ENCODE measurements at places on chromosomes 12 and 14.

DNA sequence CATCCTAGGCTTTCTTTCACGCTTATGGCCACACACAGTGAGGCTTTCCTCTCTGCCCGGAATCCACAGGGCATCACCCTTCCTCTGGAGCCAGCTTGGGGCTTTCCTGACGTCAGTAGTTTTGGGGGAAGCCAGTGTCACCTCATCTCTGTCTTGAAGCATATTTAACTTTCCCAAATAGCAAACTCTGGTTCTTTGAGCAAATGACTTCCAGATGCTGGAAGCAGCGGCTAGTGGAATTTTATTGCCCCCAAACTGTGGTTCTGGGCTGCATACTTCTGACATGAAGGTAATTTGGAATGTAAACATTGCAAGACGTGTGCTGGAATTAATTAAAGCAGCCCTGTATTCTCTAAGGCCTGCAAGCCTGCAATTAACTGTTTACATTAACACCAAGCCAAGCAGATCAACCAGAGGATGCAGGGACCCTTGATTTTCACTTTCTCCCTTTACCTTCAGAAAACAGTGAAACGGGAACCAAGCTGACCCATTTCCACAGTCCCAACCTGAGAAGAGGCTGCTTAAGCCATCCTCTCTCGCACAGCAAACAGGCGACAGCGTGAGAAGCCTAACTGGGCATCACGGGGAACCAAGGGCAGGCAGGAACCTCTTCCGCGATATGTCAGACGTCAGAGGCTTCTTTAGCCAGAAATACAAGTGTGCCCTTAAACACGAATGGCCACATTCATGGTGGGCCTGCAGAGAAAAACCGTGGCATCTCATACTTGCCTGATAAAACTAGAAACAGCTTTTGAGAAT, 258.4 kb downstream of the CACNA1C start:
- DNase-seq = peak; percentile 93

- DNase-seq = peak; percentile 85
Observed at GRCh38 chr12:51592034-51592705, 1.1 kb downstream of the SCN8A start.

DNA sequence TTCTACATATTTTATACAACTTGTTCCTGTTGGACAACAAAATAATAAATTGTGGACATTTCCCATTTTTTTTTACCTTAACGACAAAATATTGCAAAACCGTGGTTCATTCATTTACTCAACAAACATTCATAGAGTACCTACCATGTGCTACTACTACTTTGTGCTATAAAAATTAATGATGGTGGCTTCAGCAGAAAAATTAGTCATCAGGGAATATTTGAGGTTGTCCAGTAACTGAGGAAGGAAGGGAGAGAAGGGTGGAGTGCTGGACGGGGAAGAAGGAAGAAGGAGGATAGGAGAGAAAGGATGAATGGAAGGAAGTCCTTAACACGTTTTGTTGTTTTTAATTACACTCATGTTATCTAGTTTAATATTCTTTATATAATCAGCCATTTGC, 53.7 kb downstream of the PPFIBP1 start:
- no peak for DNase-seq

- DNase-seq = no peak
Observed at GRCh38 chr12:92132288-92132687, 13.4 kb downstream of the BTG1 start.

GRCh38 chr12:49956663-49957569, 4.8 kb upstream of the AQP5 start:
- DNase-seq = no peak

GRCh38 chr12:121903202-121903601, 14.6 kb downstream of the PSMD9 start:
- DNase-seq = no peak

- no peak for DNase-seq
Observed at GRCh38 chr12:6888360-6888759, 15.3 kb upstream of the SPSB2 start.

GRCh38 chr12:85280165-85280983, at the start of gene ALX1:
Gene ALX1 (plus strand): TSS chr12:85280220. CDS start chr12:85280262, 42 bp downstream.
- no peak for DNase-seq

GRCh38 chr12:80777587-80777986, 60.9 kb downstream of the MYF5 start:
- DNase-seq = no peak

GRCh38 chr14:22073801-22074200, 400.2 kb upstream of the OR4E1 start:
- no peak for DNase-seq

DNA sequence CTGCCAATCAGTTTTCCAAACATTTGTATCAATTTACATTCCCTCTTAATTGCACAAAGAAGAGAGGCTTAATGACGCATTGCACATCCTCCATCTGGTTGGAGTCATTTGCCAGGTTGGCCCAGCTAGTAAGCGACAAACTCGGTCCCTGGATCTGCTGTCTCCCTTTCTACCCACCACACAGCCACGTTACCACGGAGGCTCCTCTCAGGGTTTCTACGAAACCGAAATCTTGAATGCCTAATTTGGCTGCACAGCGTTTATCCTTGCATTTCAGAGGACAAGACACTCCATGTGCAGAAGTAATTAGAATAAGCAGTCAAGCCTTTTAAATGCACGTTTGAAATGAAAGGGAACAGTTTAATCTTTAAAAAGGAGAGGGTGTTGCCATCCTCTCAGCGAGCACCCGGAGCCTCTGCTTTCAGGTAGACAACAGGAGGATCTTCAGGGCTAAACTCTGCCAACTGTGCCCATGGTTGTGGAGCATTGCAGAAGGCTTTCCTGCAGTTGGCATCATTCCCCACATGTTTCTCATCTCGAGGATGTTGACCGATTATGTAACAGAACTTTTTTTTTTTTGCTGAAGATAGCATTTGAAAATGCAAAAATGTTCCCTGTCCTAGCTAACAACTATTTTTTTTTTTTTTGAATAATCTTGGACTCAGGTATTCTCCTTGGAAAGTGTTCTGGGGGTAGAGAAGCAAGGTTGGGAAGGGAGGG, 37.8 kb downstream of the SLC24A4 start:
- no peak for DNase-seq

DNA sequence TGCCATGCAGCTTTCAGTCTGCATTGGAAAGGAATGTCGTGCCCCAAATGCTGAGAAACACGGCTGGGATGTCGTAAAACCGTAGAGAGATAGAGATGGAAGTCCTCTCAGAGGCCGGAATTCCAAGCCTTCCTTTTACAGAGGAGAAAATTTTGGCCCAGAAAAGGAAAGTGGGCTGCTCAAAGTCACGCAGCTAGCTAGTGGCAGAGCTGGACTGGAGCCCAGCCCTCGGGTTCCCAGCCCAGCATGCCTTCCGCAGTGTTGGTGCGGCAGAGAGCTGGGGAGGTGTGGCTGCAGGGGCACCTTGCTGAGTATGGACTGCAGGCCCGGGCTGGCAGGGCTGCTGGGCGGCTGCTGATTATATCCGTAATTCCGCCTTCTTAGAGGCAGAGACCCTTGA, 50.3 kb downstream of the KCNA1 start:
- DNase-seq = no peak

DNA sequence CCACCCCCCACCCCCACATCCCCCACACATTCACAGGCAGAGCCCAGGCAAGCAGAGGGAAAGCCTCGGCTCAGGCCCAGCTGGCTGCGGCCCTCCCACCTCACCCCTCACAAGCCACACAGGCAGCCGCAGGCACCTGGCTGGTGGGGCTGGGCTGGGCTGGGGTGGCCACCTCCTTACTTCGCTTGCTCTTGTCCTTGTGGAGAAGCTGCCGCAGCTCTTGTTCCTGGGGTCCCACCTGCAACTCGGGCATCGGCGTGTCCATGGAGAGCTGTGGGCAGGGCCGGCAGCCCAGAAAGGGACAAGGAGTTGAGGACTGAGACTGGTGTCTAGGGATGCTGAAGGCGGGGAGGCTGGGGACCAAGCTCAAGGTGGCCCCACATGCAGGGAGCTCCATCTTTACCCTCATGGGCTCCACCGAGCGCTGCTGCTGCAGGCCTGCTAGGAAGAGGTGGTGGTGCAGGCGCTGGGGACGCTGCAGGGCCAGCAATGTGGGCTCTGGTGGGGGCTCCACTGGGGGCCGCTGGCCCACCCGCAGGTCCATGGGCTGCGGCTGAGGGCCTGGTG, 21.2 kb downstream of the HDAC7 start:
- no peak for DNase-seq

- DNase-seq = no peak
Observed at GRCh38 chr12:31600252-31600651, 9.3 kb upstream of the DENND5B start.

- DNase-seq = no peak
Observed at GRCh38 chr12:22733756-22734155, 108.8 kb downstream of the ETNK1 start.

- DNase-seq = no peak
Observed at GRCh38 chr12:122835750-122836026, 431 bp downstream of the HIP1R start.

- DNase-seq = no peak
Observed at GRCh38 chr12:28320353-28320752, 130.1 kb downstream of the CCDC91 start.

GRCh38 chr12:24562771-24563431, 386.0 kb downstream of the BCAT1 start:
- DNase-seq = no peak

- no peak for DNase-seq
Observed at GRCh38 chr12:74482115-74482514, 55.5 kb upstream of the ATXN7L3B start.

DNA sequence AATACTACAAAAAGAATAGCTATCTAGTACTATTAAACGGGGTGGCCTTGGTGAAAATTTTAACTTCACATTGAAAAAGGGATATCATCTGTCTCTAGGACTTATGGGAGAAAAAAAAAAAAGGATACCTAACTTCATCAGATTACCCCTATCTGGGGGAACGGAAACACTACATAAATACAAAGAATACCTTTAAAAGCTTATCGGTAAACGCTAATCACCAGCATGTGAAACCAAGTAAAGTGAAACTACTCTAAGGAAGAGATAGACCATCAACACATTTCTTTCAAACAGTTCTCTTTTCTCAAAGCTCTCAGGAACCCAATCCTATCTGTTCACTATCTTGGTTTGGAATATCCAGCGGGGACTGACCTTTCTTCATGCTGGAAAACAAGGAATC, 3.5 kb downstream of the KICS2 start:
- no peak for DNase-seq

- DNase-seq = no peak
Observed at GRCh38 chr14:69712599-69713088, 54.3 kb upstream of the SRSF5 start.

DNA sequence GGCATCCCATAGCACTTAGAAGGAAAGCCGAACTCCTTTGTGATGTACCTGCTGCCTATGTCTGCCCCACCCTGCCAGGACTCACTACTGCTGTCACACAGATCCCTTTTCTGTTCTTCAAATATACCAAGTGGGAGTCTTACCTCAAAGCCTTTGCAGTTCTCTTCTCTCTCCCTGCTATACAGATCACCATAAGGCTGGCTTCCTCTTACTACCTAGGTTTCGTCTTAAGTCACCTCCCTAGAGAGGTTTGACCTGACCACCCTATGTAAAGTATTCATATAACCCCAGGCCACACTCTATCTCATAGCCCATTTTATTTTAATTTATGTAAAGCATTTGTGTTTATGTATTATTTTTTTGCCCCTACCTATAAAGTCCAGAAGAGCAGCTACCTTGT, 117.6 kb downstream of the CRADD start:
- DNase-seq = no peak

GRCh38 chr14:96497087-96497486, 5.1 kb upstream of the PAPOLA start:
- no peak for DNase-seq

DNA sequence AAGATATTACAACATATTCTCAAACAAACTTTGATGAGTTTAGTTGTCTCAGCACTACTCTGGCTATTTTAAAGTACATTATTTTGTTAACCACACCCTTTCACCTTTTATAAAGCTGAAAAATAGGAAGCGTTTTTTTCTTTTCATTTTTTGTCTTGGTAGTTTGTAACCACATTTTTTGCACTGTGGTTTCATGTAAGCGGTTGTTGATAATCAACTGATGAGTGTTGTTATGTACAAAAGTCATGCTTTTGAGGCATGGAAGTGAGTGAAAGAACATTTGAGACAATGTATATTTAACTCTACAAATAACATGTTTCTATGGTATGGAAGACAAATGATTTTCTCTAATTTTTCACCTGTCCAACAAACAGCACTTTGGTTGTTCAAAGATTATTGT, 52.1 kb upstream of the ATP2B1 start:
- DNase-seq = no peak

DNA sequence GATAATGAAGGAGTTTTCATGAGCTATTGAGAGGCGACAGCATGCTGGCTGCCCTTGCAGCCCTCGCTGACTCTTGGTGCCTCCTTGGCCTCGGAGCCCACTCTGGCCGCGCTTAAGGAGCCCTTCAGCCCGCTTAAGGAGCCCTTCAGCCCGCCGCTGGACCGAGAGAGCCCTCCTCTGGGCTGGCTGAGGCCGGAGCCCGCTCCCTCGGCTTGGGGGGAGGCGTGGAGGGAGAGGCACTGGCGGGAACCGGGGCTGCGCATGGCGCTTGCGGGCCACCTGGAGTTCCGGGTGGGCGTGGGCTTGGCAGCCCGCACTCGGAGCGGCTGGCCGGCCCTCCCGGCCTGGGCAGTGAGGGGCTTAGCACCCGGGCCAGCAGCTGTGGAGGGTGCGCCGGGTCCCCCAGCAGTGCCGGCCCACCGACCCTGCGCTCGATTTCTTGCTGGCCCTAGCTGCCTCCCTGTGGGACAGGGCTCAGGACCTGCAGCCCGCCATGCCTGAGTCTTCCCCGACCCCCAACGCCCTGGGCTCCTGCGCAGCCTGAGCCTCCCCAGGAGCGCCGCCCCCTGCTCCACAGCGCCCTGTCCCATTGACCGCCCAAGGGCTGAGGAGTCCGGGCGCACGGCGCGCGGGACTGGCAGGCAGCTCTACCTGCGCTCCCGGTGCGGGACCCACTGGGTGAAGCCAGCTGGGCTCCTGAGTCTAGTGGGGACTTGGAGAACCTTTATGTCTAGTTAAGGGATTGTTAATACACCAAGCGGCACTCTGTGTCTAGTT, 20.1 kb upstream of the PAWR start:
- no peak for DNase-seq

DNA sequence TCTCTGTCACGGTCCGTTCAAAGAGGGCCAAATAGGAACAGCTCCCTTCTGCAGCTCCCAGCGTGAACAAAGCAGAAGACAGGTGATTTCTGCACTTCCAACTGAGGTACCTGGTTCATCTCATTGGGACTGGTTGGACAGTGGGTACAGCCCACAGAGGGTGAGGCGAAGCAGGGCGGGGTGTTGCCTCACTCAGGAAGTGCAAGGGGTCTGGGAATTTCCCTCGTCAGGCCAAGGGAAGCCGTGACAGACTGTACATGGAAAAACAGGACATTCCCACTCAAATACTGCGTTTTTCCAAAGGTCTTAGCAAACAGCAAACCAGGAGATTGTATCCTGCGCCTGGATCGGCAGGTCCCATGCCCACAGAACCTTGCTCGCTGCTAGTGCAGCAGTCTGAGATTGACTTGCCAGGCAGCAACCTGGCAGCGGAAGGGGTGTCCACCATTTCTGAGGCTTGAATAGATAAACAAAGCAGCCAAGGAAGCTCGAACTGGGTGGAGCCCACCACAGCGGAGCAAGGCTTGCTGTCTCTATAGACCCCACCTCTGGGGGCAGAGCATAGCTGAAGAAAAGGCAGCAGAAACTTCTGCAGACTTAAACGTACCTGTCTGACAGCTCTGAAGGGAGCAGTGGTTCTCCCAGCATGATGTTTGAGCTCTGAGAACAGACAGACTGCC, 22.7 kb downstream of the SLC38A1 start:
- DNase-seq = no peak

GRCh38 chr14:64293976-64294671, at the start of gene ESR2:
Gene ESR2 (minus strand): TSS chr14:64294371. CDS start chr14:64282985, 11,386 bp downstream.
- no peak for DNase-seq
